ENCODE measurements at places on chromosomes 7 and 10.

DNA sequence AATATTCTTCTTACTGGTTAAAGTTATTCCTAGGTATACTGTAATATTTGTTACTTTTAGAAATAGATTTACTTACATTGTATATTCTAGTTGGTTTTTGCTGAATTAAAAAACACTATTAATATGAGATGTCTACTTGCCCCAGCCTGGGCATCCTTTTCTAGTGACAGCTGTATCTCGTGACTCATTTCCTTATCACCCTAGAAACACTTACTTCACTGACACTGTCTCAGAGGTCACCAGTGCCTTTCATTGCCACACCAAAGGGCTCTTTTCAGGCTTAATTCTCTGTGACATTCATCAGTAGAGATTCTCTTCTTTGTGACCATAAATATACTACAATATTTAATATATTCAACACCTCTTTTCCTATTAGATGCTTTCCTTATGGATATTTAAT lies 194.7 kb downstream of the GALNT17 start:
- DNase-seq, result no peak

GRCh38 chr7:145863-146262 lies 46.5 kb upstream of the FAM20C start:
- no peak for DNase-seq

- no peak for DNase-seq
Measured at GRCh38 chr7:47852330-47853245, 95.7 kb downstream of the PKD1L1 start.

DNA sequence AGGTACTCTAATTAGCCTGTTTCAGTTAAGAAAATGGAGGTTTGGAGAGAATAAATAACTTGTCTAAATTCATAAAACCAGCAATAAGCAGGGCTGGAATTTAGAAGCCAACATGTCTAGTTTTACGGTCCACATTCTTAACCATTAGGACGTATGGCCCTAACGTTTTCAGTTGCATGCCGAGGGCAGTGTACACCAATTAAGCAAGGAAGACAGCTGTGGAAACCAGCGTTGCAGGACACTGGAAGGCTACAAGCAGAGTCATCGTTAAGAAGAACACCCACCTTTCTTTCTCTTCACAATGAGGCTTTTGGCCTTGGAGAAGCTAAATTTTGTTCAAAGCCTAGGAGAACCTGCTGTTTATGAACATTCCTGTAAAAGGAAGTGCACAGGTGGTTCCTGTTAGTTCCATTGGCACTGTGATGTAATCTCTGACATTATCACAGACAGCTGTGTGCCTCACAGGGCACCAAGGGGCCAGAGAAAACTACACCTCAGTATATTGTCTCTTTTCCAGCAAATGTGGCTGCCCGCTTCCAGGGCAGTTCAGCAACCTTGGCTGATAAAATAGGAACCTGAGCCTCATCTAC lies 21.0 kb downstream of the MPP7 start:
- no peak for DNase-seq

DNA sequence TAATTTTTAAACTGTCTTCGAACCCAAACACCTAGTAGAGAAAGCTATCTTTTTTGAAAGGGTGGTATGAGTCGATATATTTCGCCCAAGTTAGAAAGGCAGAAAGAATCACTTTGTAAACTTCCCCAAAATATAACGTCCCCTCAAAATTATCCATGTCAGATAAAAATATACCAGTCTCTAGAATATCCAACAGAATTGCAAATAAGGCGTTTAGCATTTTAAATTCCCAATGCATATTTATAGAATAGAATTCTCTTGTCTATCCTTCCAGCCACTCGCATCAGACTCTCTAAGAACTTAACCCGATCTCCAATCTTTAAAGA lies 2.1 kb downstream of the CTBP2 start:
- no peak for DNase-seq

DNA sequence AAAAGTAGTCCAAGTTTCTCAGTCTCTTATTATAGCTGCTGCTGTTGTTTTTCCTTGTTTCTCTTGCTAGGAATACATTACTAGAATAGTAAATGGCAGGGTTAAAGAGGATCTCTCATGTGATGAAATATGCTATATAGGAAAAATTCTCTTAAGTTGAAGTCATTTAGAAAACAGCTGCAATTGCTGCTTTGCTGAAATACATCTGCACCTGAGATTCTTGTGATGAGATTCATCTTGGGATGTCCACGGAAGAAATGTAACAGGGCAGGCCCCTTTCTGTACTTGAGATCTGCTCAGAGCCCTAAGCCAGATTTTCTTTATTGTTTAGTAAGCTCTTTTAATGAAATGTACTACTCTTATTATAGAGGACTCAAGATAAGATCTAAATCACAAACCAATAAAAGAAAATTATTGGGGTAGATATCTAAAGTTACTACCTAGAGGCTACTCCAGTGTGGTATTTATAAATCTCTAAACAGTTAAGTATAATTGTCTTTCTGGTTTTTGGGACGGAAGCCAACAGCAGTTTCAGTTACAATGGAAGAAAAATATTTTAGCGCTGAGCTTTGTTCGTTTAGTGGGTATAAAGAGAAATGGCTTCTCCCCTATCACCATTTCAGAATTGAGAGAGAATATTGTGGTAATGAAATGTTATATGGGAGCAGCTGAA lies 701.5 kb downstream of the KCNMA1 start:
- DNase-seq, result no peak

DNA sequence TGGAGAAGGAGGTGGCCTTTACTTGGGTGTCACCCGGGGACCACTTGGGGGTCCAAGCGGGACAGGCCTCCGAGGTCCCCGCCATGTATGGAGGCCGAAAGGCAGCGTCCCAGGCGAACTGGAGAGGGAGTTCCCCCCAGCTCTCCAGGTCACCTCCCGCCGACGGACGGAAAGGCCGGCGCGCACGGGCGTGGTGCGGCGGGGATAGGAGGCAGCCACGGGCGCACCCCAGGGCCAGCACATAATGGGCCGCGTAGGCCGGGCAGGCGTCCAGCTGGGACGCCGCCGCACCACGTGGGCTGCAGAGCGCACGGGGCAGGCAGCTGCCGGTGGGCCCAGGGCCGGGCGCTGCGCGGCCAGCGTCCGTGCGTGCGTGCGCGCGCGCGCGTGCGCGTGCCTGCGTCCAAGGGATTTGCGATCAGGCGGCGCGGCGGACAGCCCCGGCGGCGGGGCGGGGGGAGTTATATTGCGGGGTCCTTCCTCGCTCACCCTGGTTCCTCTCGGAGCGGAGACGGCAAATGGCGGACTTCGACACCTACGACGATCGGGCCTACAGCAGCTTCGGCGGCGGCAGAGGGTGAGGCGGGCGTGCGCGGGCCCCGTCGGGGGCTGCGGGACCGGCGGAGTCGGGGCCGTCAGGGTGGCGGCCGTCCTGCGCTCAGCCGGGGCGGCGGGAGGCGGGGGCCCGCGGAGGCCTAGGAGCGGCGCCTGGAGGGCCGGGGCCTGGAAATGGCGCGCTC lies at the start of gene EIF4H:
EIF4H (plus strand) TSS at position 491 of the 740 bp plus-strand sequence; CDS start at position 519, 28 bp downstream.
- DNase-seq, result peak; percentile 68

GRCh38 chr10:31707093-31708039 lies 221.3 kb downstream of the ARHGAP12 start:
- DNase-seq, result no peak

DNA sequence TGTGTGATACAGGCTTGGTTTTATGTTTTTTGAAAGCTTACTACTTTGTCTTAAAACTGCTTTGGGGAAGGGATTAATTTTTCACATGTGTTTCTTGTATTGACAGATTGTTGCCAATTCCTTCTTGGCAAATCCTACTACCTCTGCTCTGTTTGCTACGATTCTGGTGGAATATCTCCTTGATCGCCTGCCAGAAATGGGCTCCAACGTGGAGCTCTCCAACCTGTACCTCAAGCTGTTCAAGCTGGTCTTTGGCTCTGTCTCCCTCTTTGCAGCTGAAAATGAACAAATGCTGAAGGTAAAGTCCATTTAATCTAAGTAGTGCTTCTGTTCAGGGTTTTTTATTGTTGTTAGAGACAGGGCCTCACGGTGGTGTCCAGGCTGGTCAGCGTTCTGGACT lies 33.6 kb downstream of the TRRAP start:
- no peak for DNase-seq

Measured in SHP77 treated with DMSO at 0.1 percent for 48 hours (cell line).